Naive thymus-derived CD8-positive, alpha-beta T cell (primary cell): ENCODE measurements at places on chromosomes 4 and X. TPM values are rescaled to one million over a fixed set of nuclear protein-coding genes. Genes with fewer than 3 reads are reported as not detected.

GRCh38 chrX:149471397-149471796 lies 33.7 kb downstream of the IDS start:
- DNase-seq: no peak

DNA sequence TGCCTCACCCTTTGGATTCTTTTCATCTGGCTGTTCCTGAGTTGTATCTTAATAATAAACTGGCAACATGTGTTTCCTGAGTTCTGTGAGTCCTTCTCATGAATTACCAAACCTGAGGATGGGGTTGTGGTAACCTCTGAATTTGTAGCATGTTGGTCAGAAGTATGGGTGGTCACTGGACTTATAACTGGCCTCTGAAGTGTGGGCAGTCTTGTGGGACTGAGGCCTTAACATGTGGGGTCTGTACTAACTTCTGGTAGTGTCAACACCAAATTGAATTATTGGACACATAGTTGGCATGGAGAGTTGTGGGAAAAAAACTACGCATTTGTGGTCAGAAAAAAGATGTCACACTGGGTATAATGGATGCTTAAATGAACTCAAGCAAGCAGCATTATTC lies 45.0 kb upstream of the TNIP3 start:
- no peak for DNase-seq

DNA sequence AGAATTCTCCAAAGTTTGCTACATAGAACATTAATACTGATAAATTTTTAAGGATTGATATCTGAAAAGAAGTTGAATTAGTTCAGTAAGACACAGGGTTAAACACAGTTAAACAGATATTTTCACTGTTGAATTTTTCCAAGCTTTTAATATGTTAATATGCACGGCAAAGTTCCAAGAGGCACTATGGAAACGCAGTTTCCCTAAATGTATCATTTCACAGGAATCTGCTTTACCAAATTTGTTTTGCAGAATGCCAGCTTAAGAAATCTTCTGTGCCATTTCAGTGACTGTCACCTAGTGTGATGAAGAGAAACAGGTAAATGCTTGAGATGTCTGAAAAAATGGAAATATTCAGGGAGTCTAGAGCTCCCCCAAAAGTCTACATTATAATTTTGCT lies 395.9 kb upstream of the GRIA3 start:
- no peak for DNase-seq

DNA sequence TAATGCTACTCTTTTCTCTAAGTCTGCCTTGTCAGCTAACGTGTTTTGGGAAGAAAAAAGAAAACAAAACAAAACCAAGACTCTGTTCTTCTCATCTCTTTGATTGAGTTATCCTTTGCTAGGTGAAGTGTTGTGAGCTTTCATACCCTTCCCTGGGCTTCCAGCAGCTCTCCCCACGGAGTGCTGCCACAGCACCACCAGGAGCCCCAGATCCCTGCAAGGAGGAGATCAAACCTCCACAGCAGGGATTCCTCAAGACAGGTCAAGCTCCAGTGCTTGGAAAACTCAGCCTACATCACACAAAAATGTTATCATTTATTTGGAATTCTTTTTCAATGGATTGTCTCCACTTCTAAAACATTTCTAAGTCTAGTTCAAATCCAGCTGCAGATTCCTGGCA lies 1981.9 kb upstream of the TENM3 start:
- no peak for DNase-seq

GRCh38 chr4:625631-626161 lies 323 bp downstream of the PDE6B start:
- no peak for DNase-seq

DNA sequence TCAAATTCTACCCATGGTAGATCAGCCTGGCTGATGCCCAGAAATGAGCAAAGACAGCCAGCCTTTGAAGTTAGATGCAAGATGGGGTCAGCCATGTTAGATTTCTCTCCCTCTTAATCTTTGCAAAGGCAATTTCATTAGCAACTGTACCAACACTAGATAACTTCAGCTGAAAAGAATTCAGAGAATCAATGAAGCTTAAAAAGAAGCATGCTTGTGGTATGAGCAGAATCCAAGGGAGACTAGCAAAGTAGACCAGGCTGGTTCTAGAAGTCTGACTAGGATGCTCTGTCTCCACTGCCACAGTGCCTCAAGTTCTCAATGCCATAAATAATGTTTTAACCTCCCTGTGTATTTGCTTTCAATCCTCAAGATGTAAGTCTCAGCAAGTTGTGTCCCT lies 247.3 kb downstream of the SLC7A11 start:
- no peak for DNase-seq

The TEX13B gene
- total RNA-seq: not detected
